Ascending aorta (tissue), 2 donors: ENCODE measurements at places on chromosomes 13 and 19. TPM values are rescaled to one million over a fixed set of nuclear protein-coding genes. Genes with fewer than 3 reads are reported as not detected.

Gene CNMD
- not detected for total RNA-seq

Gene ZNF266
- total RNA-seq: 54.2 TPM

Gene HOMER3
- 93.0 TPM for total RNA-seq

Gene CABP5
- total RNA-seq: not detected

Gene ZNF763
- total RNA-seq: 2.8 TPM

Gene GJA3
- not detected for total RNA-seq

Gene ZNF135
- 3.7 TPM for total RNA-seq

Gene PPP1R13L
- total RNA-seq: 27.8 TPM
